CD4-positive, alpha-beta T cell (primary cell): ENCODE measurements at places on chromosomes 3 and 15. TPM values are rescaled to one million over a fixed set of nuclear protein-coding genes. Genes with fewer than 3 reads are reported as not detected.

- no peak overlapping the region for H3K27ac ChIP-seq
- H3K27me3 ChIP-seq: no peaks in the 10 kb centered on the region
- DNase-seq: peak; percentile 63
- H3K36me3 ChIP-seq: peaks cover 84% of the 10 kb centered on the region
Observed at GRCh38 chr15:68783226-68784058, 37.3 kb downstream of the ANP32A start.

DNA sequence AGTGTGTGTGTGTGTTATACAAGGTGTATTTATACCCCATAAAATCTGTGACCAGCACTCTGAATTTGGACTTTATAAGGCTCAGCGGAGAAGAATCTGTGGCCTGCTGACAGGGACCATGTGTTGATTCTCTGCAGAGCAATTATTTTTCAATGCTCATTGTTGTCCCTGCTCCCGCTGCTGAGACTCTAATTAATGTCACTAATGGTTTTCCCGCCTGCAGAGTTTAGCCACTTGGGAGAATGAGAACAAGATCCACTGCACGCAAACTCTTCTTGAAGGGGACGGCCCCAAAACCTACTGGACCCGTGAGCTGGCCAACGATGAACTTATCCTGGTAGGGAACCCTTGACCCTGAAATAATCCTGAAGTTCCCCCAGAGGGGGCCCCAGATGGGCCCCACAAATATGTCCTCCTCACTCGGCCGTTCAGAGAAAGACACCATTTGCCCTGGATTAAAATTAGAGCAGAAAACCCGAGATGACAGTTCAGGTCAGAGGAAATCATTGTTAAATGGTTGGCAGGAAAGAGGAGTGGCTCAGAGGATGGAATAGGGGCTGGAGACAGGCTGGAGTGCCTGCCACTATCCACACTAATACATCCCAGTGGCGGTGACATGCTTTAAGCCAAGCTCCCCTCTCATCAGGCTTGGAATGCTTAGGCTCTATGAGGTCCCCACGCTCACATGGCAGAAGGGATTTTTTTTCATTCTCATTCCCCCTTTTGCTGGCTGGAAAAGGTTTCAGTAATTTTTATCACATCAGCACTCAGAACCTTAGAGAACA is 3.3 kb downstream of the CRABP1 start:
- H3K27me3 ChIP-seq: peaks cover 27% of the 10 kb centered on the region
- H3K27ac ChIP-seq: no peak overlapping the region
- DNase-seq: no peak
- H3K4me1 ChIP-seq: peaks cover 7% of the 10 kb centered on the region
- H3K36me3 ChIP-seq: no peaks in the 10 kb centered on the region

DNA sequence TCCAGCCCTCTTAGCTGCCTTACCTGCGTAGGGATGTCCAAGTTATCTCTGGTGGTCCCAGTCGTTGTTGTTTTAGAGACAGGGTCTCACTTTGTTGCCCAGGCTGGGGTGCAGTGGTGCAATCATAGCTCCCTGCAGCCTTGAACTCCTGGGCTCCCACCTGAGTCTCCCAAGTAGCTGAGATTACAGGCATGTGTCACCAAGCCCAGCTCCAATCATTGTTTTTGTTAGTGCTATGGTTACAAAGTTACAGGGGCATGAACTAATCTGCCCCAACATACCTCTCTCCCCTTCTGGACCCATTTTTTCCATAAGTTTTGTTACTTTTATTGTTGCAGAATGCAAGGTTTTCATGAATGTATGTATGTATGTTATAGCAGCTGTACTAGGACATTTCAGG is 54.7 kb downstream of the CTDSPL2 start:
- DNase-seq: no peak
- H3K27me3 ChIP-seq: no peaks in the 10 kb centered on the region
- H3K36me3 ChIP-seq: peaks cover 16% of the 10 kb centered on the region
- H3K27ac ChIP-seq: no peak overlapping the region
- peaks cover 3% of the 10 kb centered on the region for H3K4me1 ChIP-seq
- no peak overlapping the region for H3K4me3 ChIP-seq

DNA sequence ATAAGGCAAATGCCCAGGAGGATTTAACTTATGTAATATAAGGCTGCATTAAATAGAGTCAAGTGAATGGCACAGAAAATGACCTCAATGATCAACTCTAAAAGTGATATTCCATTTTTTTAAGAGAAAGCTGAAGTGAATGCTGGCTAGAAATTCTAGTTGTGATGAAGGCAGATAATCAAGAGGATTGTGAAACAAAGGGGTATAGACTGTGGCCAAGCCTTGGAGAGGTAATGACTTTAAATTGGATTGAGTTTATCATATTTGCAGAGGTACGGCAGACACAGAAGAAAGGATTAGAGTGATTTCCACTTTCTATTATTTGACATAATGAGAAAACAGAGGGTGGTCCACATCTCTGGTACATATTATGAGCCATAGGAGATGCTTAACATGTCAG is 269.2 kb downstream of the MECOM start:
- no peaks in the 10 kb centered on the region for H3K36me3 ChIP-seq
- no peak overlapping the region for H3K27ac ChIP-seq
- H3K4me3 ChIP-seq: no peak overlapping the region
- DNase-seq: no peak
- no peaks in the 10 kb centered on the region for H3K4me1 ChIP-seq

GRCh38 chr15:44738340-44738984 is 2.1 kb downstream of the TRIM69 start:
- peak; percentile 74 for DNase-seq
- H3K4me1 ChIP-seq: peaks cover 37% of the 10 kb centered on the region
- no peaks in the 10 kb centered on the region for H3K36me3 ChIP-seq
- no peak overlapping the region for H3K4me3 ChIP-seq

GRCh38 chr3:194221336-194221735 is 85.4 kb downstream of the HES1 start:
- no peaks in the 10 kb centered on the region for H3K4me1 ChIP-seq
- H3K4me3 ChIP-seq: no peak overlapping the region
- no peak overlapping the region for H3K27ac ChIP-seq
- DNase-seq: no peak
- H3K36me3 ChIP-seq: no peaks in the 10 kb centered on the region

GRCh38 chr15:60406513-60407414 is 9.0 kb upstream of the ANXA2 start:
- no peak for DNase-seq
- H3K4me1 ChIP-seq: peaks cover 15% of the 10 kb centered on the region
- no peaks in the 10 kb centered on the region for H3K36me3 ChIP-seq

- peaks cover 37% of the 10 kb centered on the region for H3K36me3 ChIP-seq
- no peak overlapping the region for H3K27ac ChIP-seq
- no peaks in the 10 kb centered on the region for H3K27me3 ChIP-seq
Observed at GRCh38 chr3:45607790-45608189, 13.2 kb downstream of the LIMD1 start.

- H3K36me3 ChIP-seq: no peaks in the 10 kb centered on the region
- no peak for DNase-seq
- peak within 1 kb of the TSS; percentile 68 for H3K4me3 ChIP-seq
Observed at GRCh38 chr3:136818769-136819391, at the start of gene SLC35G2. Gene SLC35G2, plus strand, starts transcription at chr3:136819126. Its CDS starts 35,335 bp downstream, at chr3:136854461.

DNA sequence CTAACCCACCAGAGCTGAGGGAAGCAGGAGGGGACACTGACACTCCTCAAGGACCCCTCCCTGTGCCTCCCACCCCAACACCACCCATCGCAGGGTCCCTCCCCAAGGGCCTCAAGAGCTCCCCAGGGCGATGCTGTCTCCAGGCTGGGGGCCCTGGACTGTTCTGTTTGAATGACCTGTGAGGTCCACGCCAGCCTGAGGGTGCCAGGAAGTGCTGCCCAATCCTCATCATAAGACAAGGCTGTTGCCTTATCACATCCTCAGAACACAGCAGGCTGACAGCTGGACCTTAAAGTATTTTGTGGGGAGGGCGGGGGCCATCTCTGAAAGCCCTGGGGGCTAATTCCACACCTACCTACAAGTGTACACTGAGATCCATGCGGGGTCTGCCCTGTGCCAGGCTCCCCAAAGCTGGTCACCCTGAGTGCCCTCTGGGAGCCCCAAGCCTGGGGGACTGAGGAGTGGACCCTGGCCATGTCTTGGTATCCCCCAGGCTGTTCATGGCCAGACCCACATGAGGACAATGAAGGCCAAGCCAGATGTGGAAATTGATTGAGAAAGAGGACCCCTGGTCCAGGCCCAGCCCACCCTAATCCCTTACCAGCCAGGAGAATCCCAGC is 23.8 kb upstream of the GOLGA6C start:
- no peak for DNase-seq
- H3K27me3 ChIP-seq: no peaks in the 10 kb centered on the region
- no peak overlapping the region for H3K4me3 ChIP-seq
- H3K36me3 ChIP-seq: no peaks in the 10 kb centered on the region
- no peaks in the 10 kb centered on the region for H3K4me1 ChIP-seq

The UROC1 gene
- total RNA-seq: not detected

The FAM107A gene
- not detected for total RNA-seq

The ABI3BP gene
- total RNA-seq: not detected

The FAM43A gene
- total RNA-seq: 2.4 TPM
